ENCODE measurements at places on chromosomes 4 and X.

- DNase-seq = no peak
Measured at GRCh38 chrX:78168065-78168464, 28.6 kb upstream of the TAF9B start.

GRCh38 chr4:144582975-144583374 is 63.0 kb upstream of the HHIP start:
- DNase-seq = no peak

GRCh38 chrX:50704360-50704759 is 109.6 kb downstream of the SHROOM4 start:
- DNase-seq = no peak

DNA sequence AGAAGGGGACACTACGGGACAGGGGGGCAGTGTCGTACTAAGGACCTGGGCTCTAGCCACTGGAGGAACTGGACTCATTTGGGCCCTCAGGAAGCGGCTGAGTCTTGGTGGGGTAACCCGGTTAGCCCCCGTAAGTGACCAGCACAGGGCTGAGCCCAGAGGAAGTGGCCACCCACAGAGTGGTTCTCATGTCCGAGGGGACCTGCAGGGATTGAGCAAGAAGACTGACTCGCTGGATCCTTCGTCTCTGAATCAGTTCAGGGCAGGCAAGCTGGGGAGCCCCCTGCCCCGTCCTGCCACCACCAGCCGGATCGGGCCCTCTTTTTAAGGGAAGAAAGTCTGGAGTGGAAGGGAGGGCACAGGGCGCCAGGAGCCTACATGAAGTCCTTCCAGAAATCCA is 719 bp upstream of the BGN start:
- no peak for DNase-seq

GRCh38 chr4:7289589-7289988 is 97.3 kb downstream of the SORCS2 start:
- no peak for DNase-seq

GRCh38 chr4:47624031-47624441 is 139.0 kb downstream of the ATP10D start:
- no peak for DNase-seq

- no peak for DNase-seq
Measured at GRCh38 chrX:135977611-135978010, 3.8 kb upstream of the MMGT1 start.

- no peak for DNase-seq
Measured at GRCh38 chr4:20391198-20391597, 139.5 kb downstream of the SLIT2 start.

All from NCI-H1092 (cell line).